CD8-positive, alpha-beta memory T cell (primary cell): ENCODE measurements at places on chromosomes 16 and 17.

DNA sequence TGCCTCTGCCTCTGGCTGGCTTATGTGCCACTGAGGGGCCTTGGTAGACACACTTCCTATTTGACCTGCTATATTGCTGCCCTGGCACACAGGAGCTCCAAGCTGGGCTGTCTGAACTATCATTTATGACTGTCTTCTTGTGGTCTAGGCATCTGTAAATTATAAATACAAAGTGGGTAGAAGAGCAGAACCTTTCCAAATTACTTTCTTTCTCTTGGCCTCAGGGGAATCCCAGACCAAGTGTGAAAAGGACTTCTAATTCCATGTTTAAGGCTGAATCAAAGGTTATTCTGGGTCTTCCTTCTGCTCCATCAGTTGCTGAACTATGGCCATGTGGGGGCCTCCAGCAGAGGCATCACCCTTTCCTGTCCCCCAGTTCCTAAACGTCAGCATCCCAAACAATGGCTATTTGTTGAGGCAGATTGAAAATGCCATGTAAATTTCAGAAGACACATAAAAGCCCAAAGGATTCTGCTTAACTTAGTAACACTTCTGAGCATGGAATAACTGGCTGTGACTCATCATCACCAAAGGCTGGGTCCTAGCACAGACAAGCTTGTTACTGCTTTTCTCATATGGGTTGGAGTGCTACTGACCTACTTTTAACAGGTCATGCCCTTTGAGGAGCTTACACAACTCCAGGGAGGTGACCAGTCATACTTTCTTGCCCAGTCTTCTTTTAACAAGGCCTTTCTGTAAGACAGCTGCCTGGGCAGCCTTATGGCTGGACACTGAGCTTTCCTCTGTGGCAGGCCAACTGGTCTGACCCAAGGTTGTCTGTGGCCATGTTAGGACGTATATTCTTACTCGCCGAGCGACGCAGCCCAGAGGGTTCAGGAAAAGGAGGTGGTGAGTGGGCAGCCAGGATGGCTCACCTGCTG lies 154.8 kb downstream of the VPS53 start:
- peaks cover 28% of the 10 kb centered on the region for H3K36me3 ChIP-seq
- DNase-seq: no peak
- no peak overlapping the region for H3K27ac ChIP-seq
- no peaks in the 10 kb centered on the region for H3K27me3 ChIP-seq
- no peak overlapping the region for H3K4me3 ChIP-seq
- H3K4me1 ChIP-seq: no peaks in the 10 kb centered on the region

DNA sequence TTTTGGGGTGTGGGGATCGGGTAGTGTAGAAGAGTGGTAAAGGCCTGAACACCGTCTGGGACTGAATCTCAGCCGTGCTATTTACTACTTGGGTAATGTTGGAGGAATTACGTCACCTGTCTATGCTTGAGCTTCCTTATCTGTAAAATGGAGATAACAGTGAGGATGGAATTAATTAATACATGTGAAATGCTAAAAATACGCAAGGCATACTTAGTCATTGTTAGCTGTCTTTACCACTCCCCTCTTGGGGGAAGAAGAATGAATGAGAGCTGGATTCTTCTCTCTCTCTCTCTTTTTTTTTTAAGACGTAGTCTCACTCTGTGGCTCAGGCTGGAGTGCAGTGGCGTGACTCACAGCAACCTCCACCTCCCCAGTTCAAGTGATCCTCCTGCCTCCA lies 41.1 kb upstream of the TANGO6 start:
- no peak overlapping the region for H3K4me3 ChIP-seq
- no peaks in the 10 kb centered on the region for H3K4me1 ChIP-seq
- no peak overlapping the region for H3K27ac ChIP-seq
- H3K27me3 ChIP-seq: no peaks in the 10 kb centered on the region
- H3K36me3 ChIP-seq: no peaks in the 10 kb centered on the region

DNA sequence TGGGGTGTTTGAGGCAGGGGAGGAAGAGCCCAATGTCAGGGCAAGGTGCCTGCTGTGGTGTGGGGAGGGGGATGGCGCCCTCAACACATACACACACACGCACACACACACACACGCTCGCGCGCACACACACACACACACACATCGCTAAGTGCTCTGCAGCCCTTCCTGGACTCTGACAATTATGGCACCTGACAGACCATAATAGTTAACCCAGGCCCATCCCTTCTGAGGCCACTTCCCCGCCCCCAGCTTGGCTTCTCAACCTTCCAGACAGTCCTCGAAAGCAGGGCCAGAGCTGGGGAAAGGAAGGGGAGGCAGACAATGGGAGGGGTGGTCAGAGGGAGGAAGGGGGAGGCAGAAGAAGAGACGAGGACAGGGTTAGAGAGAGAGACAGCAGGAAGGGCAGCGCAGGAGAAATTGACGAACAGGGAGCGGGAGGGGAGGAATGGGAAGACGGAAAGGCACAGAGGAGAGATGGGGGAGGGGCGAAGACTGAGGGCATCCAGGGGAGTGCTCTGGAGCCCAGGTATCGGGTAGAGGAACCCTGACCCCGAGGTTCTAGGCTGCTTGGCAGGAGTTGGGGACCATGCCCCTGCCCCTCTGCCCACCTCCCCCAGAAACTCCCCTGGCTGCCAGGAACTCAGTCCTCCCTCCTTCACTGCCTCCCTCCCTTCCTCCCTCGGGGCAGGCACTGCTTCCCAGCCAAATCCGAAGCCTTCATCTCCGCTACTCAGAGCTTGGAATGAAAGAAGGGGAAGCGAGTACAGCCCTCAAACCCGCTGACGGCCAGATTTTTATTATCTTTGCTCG lies 4.0 kb downstream of the SRCIN1 start:
- no peak for DNase-seq
- H3K27ac ChIP-seq: no peak overlapping the region
- peaks cover 4% of the 10 kb centered on the region for H3K4me1 ChIP-seq
- H3K27me3 ChIP-seq: peaks cover 18% of the 10 kb centered on the region

DNA sequence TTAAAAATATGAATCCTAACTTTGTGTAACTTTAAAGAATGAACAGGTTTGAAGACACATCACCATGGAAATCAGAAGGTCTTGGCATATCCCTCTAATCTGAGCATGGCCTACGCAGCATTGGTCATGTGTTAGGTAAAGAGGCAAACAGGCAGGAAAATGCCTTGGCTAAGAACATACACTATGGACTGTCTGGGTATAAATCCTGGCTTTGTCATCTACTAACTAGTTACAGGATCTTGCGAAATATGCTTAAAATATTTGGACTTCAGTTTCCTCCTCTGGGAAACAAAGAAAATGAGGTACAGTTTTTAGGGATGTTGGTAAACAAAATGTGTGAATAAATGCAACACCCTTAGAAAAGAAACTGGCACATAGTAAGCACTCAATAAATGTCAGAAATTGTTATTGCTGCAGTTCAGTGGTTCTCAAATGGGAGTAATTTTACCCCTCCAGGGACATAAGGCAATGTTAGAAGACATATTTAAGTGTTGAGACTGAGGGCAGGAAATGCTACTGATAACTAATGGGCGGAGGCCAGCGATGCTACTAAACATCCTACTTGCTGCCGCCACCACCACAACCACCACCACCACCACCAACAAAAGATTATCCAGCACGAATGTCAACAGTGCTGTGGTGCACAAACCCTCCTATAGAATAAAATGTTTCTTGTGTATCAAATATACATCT lies 770.8 kb upstream of the SOX9 start:
- no peaks in the 10 kb centered on the region for H3K27me3 ChIP-seq
- H3K4me3 ChIP-seq: no peak overlapping the region
- H3K36me3 ChIP-seq: no peaks in the 10 kb centered on the region
- H3K4me1 ChIP-seq: no peaks in the 10 kb centered on the region

- H3K4me3 ChIP-seq: peak overlapping the region; percentile 32
- peaks cover 55% of the 10 kb centered on the region for H3K27me3 ChIP-seq
These were observed 1.2 kb upstream of the HSF4 start for GRCh38 chr16:67163164-67163998.

GRCh38 chr17:29363716-29364115 lies 26.4 kb upstream of the TAOK1 start:
- no peaks in the 10 kb centered on the region for H3K4me1 ChIP-seq
- no peaks in the 10 kb centered on the region for H3K36me3 ChIP-seq
- no peaks in the 10 kb centered on the region for H3K27me3 ChIP-seq
- no peak overlapping the region for H3K4me3 ChIP-seq

DNA sequence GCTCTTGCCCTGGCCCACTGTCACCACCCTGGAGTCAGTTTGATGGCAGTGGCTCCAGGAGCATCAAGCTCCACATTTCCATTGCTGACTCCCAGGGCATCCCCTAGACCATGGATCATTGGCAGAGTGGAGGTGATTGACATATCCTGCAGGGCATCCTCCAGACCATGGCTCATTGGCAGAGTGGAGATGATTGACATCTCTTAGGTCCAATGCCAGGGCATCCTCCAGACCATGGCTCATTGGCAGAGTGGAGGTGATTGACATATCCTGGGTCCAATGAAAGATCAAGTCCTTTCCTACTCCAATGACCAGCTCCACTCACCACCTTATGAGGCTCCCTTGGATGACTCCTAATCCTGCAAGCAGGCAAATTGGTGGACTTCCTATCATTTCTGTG lies 174.3 kb upstream of the NLRP1 start:
- H3K36me3 ChIP-seq: no peaks in the 10 kb centered on the region
- H3K4me3 ChIP-seq: no peak overlapping the region
- no peak overlapping the region for H3K27ac ChIP-seq
- H3K4me1 ChIP-seq: no peaks in the 10 kb centered on the region
- H3K27me3 ChIP-seq: peaks cover 3% of the 10 kb centered on the region

GRCh38 chr16:4319454-4320421 lies 3.9 kb downstream of the GLIS2 start:
- H3K4me1 ChIP-seq: peaks cover 16% of the 10 kb centered on the region
- peaks cover under 1% of the 10 kb centered on the region for H3K27me3 ChIP-seq
- no peak overlapping the region for H3K4me3 ChIP-seq
- peak; percentile 53 for DNase-seq
- no peak overlapping the region for H3K27ac ChIP-seq

DNA sequence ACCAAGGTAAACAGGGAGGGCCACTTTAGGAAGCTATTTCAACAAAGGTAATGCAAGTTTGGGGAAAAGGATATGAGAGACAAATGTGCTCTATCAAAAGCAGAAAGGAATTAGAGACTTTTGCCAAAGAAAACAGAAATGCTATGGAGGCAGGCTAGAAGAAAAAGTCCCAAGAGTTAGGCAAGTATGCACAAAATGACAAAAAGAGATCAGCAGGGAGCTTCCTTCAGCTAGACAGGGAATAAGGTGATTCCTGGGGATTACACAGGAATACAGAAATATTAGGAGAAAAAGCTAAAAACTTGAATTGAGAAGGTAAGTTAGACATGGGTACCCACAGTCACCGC lies 2.4 kb downstream of the FXR2 start:
- H3K27ac ChIP-seq: no peak overlapping the region
- peaks cover 26% of the 10 kb centered on the region for H3K4me1 ChIP-seq
- H3K27me3 ChIP-seq: no peaks in the 10 kb centered on the region
- H3K4me3 ChIP-seq: no peak overlapping the region

DNA sequence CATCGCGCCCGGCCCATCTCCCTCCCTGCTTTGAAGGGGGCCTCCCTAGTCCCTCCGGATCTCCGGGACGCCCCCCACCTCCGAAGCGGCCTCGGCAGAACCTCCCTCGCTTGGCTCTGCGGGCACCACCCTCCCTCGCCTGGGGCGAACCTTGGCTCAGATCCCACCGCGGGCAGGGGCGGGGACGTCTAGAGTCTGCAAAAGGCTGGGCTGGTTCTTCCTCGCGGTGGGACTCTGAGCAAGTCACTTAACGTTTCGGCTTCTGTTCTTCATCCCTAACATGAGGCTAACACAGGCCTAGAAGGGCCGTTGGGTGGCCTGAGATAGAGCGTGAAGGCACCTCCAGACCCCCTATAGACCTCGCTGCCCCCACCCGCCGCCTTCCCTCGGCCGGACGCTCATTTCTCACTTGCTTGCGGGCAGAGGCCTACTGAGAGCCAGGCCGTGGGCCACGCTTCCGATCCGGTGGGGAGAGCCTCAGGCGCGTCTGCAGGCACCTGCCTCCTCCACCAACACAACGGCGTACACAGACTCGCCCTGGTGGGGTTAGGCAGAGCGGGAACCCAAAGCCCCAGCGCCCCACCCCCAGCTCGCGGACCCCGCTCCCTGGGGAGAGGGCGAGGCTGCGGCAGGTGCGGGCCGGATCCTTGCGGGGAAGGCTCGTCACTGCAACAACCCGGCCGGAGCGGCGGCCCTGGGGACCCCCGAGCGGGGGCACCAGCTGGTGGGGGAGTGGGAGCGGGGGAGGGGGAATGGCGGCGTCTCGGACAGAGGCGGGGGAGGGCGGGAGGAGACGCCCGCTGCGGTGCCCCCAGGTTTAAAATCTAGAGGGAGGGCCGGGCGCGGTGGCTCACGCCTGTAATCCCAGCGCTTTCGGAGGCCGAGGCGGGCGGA lies 5.4 kb downstream of the MYO1C start:
- H3K4me3 ChIP-seq: peak overlapping the region; percentile 39
- no peaks in the 10 kb centered on the region for H3K27me3 ChIP-seq
- no peaks in the 10 kb centered on the region for H3K36me3 ChIP-seq
- DNase-seq: peak; percentile 71
- peak overlapping the region; percentile 38 for H3K27ac ChIP-seq

- H3K27me3 ChIP-seq: no peaks in the 10 kb centered on the region
- H3K4me3 ChIP-seq: no peak overlapping the region
- no peak for DNase-seq
- peaks cover 74% of the 10 kb centered on the region for H3K4me1 ChIP-seq
These were observed 25.9 kb downstream of the USP7 start for GRCh38 chr16:8937803-8938202.

DNA sequence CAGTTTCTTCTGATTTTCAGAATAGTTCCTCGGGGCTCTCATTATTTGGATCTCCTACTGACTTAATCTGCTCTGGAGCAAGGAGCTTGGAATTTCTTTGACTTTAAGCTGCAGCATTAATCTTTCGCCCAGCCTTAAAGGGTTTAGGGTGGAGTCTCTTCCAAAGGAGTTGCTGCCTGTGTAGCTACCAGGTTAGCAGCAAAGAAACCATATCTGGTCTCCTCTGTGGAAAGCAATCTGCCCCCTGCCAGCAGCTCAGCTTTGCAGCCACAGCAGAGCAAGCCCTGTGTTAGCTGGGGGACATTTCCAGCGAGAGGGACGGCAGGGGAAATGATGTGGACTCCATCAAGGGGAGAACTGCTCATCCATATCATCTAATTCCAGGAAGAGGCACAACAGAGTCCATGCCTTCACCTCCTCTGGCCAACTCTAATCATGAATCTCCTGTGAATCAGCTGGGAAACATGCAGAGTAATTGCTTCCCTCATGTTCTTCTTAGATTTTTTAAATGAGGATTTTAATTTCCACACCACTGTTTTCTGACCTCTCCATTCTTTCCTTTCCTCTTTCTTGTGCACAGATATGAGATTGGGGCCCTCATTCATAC lies 827.6 kb upstream of the CA10 start:
- no peak overlapping the region for H3K27ac ChIP-seq
- DNase-seq: no peak
- H3K4me1 ChIP-seq: no peaks in the 10 kb centered on the region
- no peaks in the 10 kb centered on the region for H3K36me3 ChIP-seq
- no peaks in the 10 kb centered on the region for H3K27me3 ChIP-seq
